ENCODE measurements at places on chromosomes 3 and 15. TPM values are rescaled to one million over a fixed set of nuclear protein-coding genes. Genes with fewer than 3 reads are reported as not detected.

Gene GHRL
- not detected for total RNA-seq

Gene CLDN18
- not detected for total RNA-seq

Gene MAPKAPK3
- 109 TPM for total RNA-seq

Gene CGGBP1
- 35.7 TPM for total RNA-seq

Gene MYEF2
- 2.9 TPM for total RNA-seq

Gene ZNF660
- total RNA-seq = 0.13 TPM

Gene CEP19
- total RNA-seq = 0.63 TPM

Gene PPP1R14D
- 2.4 TPM for total RNA-seq

Gene SLC12A1
- not detected for total RNA-seq

Gene WDR49
- 0.26 TPM for total RNA-seq

Gene STRIT1
- total RNA-seq = not detected

Gene SKIL
- 32.2 TPM for total RNA-seq

Gene ADPRH
- total RNA-seq = 3.6 TPM
